Stimulated activated CD4-positive, alpha-beta T cell treated with anti-CD3 and anti-CD28 coated beads, Interleukin-12 subunit alpha, Interleukin-12 subunit beta, amount 100 ng/mL, for 24 hours (primary cell): ENCODE measurements at places on chromosomes 5 and 9.

GRCh38 chr9:78004478-78005229, 27.0 kb downstream of the GNAQ start:
- DNase-seq = no peak

- DNase-seq = peak; percentile 17
Observed at GRCh38 chr9:89593727-89594427, 10.9 kb upstream of the GADD45G start.

DNA sequence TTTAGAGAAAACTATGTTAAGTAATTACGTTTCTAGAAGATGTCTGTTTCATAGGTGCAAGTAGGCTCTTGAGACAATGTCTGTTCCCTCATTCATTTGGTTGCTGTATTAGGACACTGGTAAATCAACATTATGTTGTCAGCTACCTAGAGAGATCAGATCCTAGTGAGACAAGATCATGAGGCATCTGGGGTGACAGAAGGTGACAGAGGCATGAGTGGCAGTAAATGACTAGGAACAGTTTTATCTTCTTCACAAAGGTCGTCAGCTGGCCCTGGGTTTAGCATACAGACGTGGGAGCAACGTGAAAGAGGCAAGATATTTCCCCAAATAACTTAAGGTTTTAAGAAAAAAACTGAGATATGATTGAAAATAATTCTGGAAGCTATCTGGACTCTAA, 1926.3 kb upstream of the WWC1 start:
- no peak for DNase-seq

DNA sequence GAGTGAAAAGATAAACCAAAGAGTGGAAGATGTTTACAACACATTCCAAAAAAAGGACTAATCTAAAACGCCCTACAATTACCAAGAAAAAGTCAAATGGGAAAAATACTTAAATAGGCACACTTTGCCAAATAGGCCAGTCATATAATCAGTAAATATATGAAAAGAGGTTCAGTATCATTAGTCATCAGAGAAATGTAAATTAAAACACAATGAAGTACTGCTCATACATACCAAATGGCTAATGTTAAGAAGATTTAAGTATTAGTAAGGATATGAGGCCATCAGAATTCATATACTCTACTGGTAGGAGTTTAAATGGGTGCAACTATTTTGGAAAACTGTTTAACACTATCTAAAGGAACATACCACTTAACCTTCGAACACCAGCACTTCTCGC, 47.6 kb downstream of the ZDHHC21 start:
- DNase-seq = no peak

DNA sequence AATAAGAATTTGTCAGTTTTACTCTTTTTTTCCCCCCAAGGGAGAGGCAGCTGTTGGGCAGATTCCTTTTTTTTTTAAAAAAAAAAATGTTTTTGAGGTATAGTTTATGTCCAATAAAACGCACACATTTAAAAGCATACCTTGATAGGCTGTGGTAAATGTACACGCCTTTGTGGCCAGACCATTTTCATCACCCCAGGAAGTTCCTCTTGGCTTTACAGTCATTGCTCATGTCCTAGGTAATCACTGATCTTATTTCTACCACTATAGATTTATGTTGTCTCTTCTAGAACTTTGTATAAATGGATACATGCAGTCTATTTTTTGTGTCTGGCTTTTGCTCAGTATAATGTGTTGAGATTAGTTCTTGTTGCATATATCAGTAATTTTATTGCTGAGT, 9.8 kb downstream of the SUB1 start:
- DNase-seq = no peak

- no peak for DNase-seq
Observed at GRCh38 chr5:40306869-40307487, 372.7 kb upstream of the PTGER4 start.

GRCh38 chr9:111679199-111679598, 17.8 kb downstream of the GNG10 start:
- DNase-seq = no peak

DNA sequence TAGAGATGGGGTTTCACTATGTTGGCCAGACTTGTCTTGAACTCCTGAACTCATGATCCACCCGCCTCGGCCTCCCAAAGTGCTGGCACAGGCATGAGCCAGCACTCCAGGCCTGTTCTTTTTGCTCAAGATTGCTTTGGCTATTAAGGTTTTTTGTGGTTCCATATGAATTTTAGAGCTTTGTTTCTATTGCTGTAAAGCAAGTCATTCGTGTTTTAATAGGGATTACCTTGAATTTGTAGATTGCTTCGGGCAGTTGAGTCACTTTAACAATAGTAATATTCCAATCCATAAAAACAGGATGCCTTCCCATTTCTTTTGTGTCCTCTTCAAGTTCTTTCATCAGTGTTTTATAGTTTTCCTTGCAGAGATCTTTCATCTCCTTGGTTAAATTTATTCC, 22.1 kb downstream of the C6 start:
- no peak for DNase-seq

- no peak for DNase-seq
Observed at GRCh38 chr5:78717674-78718584, 69.4 kb upstream of the LHFPL2 start.

GRCh38 chr9:8284884-8285283, 485.3 kb upstream of the DMAC1 start:
- DNase-seq = no peak

DNA sequence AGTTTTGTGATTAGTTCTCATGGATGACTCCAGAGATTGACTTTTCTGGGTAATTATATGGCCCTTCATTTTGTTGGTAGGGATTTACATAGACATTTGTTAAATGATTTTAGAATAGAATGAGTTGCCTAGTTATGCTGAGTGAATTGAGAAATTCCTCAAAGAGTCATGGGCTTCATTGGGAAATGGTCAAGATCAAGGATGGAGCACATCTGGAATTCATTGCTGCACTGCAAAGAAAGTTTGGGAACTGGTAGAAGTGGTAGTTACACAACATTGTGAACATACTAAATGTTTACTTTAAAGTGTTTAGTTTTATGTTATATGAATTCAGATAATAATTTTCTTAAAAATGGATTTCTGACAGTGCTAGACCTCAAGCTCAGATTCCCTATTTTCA, 46.5 kb downstream of the PIP5K1B start:
- no peak for DNase-seq

- DNase-seq = no peak
Observed at GRCh38 chr5:119404033-119404432, 48.2 kb downstream of the TNFAIP8 start.

DNA sequence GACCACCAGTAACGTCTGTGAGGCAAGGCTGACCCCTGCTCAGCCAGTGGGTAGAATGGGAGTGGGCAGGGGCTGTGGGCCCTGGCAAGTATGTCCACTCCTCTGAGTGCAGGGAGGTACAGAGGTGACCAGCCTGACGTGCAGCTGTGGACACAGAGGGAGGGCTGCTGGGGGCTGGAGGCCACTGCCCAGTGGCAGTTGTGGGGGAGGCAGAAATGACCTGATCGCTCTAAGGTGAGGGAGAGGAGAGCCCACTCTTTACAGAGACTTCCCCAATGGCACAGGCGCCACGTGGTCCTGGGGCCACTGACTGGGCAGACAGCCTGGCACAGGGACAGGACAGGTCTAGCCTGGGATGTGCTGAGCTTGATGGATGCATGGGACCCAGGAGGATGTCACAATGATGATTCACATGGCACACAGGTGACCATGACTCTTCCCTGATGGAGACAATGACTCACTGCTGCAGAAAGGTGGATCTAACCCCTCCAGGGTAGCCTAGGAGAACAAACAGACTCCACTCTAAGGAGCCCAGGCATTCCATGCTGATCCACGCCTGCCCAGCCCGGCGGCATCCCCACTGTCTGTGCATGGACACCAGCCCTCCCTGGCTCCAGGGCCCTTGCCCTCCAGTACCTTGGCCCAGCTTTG, 7.7 kb downstream of the LPCAT1 start:
- no peak for DNase-seq

GRCh38 chr5:5323551-5323950, 98.9 kb upstream of the ICE1 start:
- no peak for DNase-seq

DNA sequence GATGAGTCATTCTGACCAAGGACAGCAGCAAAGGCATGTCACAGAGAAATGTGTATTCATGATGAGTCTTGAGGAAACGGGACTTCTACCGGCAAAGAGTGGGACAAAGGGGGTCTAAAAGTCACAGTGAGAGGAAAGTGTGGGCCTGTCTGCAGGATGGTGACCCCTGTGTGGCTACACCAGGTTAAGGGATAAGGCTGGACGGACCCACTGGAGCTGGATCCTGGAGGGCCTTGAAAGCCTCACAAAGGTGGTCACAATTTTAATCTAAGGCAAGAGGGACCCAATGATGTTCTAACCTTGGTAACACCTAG, 176.5 kb downstream of the CDK5RAP2 start:
- no peak for DNase-seq

GRCh38 chr5:164449460-164449859, 944.0 kb downstream of the MAT2B start:
- no peak for DNase-seq

DNA sequence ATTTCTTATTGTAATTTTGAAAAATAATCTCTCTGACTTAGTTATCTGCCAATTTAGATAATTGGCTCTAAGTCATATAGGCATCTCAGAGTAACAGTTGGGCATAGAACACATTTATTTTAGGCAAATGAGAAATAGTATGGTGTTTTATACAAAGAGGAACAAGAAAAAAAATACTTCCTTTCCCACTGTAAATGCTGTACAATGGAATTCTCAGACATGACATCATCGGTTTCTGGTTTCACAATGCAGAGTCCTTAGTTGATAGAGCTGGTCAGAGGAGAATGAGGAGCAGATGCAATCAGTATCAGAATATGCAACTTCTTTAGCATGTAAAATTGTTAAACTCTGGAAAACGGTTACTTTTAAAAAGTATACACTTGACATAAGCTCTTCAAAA, 49.4 kb downstream of the PLK2 start:
- no peak for DNase-seq

DNA sequence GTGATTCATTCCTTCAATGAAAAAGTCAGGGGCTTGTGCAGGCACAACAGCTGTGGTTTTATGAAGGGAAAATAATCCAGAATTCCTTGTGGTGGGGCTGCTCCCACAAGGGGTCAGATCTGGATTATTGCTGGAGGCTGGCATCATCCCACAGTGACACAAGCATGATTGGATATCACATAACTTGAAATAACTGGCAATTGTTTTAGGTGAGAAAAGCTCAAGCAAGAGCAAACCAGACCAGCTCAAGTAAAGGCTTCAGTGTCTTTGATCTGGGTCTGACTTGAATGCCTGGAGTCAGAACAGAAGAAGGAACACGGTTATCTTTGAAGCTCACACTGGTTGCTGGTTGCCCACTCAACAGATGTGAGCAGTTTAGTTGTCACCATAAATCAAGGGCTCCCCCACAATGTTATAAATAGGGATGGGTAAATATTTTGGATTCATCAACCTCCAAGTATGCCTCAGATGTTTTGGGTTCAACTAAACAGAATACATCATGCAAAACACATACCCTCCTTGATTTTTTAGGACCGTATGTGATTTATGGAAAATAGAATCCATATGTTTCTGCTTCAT, 3.1 kb upstream of the ZNF474 start:
- no peak for DNase-seq

DNA sequence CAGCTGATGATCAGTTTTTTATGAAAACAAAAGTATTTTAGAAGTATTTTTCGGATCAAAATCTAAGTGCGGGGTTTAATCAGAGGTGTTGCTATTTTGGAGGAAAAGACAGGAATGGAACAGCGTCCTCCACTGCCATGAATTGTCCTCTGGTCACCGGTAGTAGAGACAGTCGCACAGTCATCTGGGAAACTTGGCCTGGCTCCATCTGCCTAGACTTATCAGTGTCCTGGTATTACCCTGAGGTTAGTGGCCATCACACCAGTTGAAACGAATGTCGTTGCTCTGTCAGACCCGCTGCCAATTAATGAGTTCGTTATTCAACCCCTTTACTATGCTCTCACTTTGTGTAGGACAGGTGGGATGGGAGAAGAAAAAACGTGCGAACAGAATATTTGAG, 8.2 kb downstream of the TLX3 start:
- no peak for DNase-seq

- DNase-seq = no peak
Observed at GRCh38 chr5:56460681-56461191, 227.6 kb upstream of the ANKRD55 start.

GRCh38 chr5:172008111-172008455, 1.6 kb upstream of the FBXW11 start:
- no peak for DNase-seq

GRCh38 chr5:67223211-67223610, 26.6 kb upstream of the CD180 start:
- DNase-seq = no peak

DNA sequence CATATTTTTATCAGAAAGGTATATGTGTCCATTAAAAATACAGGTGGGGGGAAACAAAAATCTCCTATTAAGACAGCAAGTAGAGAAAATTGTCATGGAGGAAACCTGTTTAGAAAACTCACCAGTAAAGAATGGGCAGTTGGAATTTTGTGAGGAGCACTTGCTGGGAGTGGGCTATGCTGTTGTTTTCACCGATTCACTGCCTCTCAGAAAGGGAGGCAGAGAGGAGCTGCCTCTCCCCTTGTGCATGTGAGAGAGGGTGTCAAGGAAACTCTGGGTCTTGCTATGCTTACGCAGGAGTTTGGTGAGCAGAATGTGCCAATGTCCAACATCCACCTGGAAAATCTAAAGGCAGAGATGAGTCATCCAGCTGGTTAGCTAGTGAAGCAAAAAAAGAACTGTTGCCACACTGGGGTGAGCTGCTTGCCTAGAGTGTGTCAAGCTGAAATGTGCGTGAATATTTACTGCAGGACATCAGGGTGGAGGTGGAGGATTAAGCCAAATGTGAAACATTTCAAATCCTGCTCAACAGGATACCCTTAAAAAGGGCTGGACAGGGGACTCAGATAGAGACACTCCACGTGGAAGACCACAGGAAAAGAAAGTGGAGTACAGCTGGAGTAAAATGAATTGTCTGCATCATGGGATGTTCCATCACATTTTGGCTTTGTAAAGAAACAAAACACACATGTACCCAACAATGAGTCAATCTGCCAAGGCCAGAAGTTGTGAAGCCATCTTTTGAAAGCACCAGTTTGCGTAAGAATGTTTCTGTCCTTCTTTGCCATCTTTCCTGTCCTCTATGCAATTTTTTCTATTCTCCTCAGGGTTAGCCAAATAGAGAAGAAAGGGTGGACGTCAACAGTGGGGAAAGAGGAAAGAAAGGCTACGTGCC, 449.7 kb upstream of the MPDZ start:
- no peak for DNase-seq

- DNase-seq = no peak
Observed at GRCh38 chr9:130610862-130611707, 31.7 kb downstream of the FUBP3 start.

DNA sequence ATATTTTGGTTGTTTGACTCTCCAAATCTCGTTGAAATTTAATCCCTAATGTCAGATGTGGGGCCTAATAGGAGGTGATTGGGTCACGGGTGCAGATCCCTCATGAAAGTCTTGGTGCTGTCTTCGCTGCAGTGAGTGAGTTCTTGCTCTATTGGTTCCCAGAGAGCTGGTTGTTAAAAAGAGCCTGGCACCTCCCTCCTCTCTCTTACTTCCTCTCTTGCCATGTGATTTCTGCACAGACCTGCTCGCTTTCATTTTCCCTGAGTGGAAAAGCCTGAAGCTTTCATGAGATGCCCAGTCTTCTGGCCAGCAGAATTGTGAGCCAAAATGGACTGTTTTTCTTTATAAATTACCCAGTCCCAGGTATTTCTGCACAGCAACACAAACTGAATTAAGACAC, 221.6 kb downstream of the MAT2B start:
- DNase-seq = no peak

GRCh38 chr9:28166179-28166578, 592.9 kb upstream of the C9orf72 start:
- DNase-seq = no peak
